ENCODE measurements at places on chromosomes 2 and 18.

GRCh38 chr2:84856787-84857186 lies 24.1 kb downstream of the TRABD2A start:
- no peak for DNase-seq

GRCh38 chr2:31324016-31324633 lies 90.2 kb downstream of the EHD3 start:
- no peak for DNase-seq

GRCh38 chr18:23718243-23718720 lies 29.0 kb downstream of the LAMA3 start:
- DNase-seq: no peak

GRCh38 chr2:102983786-102984185 lies 222.0 kb downstream of the TMEM182 start:
- no peak for DNase-seq

DNA sequence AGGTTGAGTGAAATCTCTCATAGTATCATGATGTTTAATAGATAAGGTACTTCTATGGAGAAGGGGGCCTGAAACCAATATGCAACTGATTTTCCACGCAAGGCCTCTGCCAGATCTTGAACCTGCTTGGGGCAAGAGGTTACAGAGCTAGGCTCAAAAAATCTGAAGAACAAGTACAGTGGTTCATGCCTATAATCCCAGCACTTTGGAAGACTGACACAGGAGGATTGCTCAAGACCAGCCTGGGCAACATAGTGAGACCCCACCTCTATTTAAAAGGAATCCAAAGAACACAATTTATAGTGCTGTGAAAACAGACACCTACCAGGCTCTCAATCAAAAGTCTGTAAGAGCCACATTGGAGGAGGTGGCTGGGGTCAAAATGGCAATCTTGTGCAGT lies 28.6 kb downstream of the HADHA start:
- DNase-seq: no peak

- DNase-seq: no peak
Observed at GRCh38 chr18:71405169-71405809, 1116.4 kb downstream of the SOCS6 start.

- DNase-seq: no peak
Observed at GRCh38 chr18:72652990-72653593, 109.0 kb upstream of the CBLN2 start.

GRCh38 chr2:75288760-75289159 lies 89.4 kb upstream of the TACR1 start:
- no peak for DNase-seq

- DNase-seq: no peak
Observed at GRCh38 chr2:170517538-170517937, 197.6 kb upstream of the SP5 start.

DNA sequence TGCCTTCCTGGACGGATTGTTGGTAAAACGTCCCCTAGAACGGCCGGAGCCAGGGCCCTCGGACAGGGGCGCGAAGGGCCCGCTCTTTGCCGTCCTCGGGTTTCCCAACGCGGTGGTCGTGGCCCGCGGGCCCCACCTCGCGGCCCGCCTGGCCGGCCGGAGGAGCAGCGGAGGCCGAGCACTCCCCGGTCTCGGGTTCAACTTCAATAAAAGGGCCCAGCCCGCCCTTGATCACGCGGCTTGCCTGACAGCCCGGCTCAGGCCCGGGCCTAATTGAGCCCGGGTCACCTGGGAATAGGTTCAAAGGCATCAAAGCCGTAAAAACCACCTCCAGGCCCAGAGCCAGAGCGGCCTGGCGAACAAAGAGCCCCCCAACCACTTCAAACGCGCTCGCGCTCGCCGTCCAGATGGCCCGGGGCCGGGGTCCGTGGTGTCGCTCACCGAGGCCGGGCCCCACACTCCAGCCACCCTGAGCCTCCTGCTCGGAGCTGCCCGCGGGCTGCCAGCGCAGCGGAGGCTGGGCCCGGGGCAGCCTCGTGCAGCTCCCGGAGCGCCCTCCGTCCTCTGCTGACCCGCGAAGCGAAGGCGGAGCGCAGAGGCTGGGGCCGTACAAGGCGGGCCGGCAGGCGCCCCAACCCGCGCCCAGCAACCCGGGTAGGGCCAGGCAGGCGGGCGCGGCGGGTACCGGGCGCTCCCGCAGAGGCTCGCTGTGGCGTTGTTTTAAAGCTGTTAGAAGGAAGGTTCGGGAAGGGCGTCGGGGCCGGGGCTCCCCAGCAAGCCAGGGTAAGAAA lies 1.1 kb upstream of the TWIST2 start:
- DNase-seq: no peak

- no peak for DNase-seq
Observed at GRCh38 chr2:174054926-174055325, 89.8 kb upstream of the SP3 start.

GRCh38 chr2:85163675-85164074 lies 30.5 kb downstream of the TCF7L1 start:
- no peak for DNase-seq

DNA sequence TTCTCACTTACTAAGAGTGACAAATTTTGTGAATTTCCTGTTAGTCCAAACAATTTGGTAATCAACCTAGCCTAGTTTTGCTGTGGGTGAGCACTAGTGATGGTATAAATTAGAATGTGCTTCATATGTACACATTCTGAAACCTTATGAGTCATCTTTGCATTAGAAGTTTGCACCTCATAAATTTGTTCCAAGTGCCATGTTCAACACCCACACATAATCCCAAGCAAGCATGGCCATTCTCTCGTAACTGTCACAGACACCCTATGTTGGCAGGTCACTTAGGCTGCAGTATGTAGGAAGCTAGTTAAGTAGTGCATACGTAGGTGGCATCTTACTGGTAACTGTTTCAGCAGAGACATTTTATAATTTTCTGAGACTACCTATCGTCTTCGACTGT lies 46.9 kb downstream of the NAB1 start:
- DNase-seq: no peak

GRCh38 chr18:47050468-47050867 lies 15.0 kb upstream of the ELOA2 start:
- peak; percentile 3 for DNase-seq

GRCh38 chr2:202460119-202460518 lies 84.0 kb downstream of the BMPR2 start:
- no peak for DNase-seq

DNA sequence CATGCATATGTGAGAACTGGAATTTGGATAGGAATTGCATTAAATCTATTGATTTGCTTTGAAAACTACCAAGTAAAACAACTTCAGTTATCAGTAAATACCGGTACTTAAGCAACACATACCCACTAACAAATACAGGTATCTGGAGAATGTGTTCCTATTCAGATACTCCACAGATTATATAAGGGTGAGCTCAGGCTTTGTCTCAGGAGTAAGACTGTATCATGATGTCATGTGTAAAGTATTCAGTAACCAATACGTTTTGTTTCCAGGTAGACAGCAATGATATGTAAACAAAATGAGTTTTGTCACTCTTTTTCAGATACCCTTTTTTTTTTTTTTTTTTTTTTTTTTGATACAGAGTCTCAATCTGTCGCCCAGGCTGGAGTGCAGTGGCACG lies 74.8 kb downstream of the DSC3 start:
- DNase-seq: no peak

DNA sequence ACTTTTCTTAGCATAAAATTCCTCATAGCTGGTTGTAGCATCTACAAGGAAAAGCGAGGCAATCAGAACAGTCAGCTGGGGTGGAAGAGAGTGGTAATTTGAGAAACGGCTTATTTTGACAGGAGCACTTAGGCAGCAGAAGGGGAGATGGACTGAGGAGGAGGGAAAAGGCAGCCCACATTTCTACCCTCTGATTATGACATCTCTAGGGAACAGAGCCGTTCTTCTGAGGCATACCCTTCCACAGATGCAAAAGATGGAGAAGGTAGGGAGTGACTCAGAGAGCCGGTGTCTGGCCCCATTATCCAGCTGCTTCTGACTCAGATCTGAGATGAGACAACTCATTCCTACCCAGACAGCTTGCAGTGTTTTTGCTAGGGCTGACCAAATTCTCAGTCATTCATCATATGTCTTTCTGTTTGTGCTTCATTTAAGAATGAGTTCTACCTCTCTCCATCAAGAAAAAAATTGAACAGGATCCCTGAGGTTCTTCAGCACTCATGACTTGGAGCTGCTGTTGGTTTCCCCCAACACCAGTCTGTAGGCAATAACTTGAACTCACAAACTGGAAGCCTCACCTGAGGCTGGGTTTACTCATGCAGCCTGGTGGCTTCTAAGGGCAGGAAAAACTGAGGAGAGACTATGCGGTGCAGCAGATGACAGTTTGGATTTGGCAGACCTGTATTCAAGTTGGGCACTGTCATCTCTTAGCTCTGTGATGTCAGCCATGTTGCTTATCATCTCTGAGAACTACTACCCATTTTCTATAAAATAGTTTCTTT lies 15.9 kb upstream of the SEC11C start:
- no peak for DNase-seq

GRCh38 chr18:62590799-62591590 lies 68.2 kb downstream of the ZCCHC2 start:
- no peak for DNase-seq

GRCh38 chr2:17272652-17273525 lies 245.4 kb downstream of the RAD51AP2 start:
- DNase-seq: no peak

DNA sequence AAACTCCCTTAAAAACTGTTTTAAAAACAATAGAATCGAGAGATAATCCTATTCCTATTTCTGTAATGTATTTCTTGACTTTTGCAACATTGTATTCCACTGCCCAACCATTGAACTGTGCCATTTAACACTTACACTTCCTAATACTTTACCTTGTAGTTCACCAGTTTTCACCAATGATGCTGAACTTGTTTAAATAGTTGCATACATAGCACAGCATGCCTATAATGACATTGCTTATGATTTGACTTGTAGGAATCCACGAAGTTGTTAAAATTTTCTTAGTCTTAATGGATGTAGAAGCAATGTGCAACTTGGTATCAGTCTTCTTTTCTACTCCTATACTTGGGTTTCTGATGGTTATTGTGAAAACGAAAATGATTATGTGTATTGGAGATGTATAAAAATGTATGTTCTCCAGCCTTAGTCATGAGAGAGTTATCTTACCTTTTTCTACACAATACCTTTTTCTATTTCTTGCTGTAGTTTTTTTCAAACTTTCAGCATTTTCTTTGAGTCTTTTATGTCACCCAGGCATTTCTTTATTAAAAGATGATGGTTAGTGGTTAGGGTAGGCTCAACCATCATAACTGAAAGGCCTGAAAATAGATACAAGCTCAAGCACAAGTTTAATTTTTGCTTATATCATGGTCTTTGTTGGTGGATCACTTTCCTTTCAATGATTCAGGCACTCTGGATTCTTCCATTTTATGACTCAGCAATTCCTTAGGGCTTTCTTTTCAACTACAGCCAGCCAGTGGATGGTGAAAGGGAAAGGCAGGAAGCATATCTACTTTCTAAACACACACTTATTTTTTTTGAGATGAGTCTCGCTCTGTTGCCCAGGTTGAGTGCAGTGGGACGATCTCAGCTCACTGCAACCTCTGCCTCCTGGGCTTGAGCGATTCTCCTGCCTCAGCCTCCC lies 9.4 kb downstream of the GPD2 start:
- DNase-seq: no peak

DNA sequence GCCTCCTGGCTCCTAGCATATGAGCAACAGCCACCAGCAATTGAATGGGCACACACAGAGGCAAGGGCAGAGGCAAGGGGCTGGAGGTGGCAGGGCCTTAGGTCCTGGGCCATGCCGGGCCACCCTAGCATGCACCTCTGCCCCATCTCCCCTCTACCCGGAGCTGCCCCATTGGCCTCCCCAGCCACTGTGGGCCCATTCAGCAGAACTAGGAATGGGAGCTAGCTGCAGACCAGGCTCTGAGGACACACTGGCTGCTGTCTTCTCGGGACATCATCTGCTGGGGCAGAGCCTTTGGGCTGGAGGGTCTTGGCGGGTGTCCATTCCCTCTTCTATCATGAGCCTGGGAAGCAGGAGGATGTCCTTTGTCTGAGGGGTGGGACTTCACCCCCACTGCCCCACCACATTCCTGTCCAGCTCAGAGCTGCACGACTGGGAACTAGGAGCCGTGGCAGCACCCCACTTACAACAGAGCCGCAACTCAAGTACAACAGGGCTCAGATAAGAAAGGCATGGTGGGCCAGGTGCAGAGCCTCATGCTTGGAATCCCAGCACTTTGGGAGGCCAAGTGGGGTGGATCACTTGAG lies 800 bp downstream of the VIL1 start:
- DNase-seq: no peak

DNA sequence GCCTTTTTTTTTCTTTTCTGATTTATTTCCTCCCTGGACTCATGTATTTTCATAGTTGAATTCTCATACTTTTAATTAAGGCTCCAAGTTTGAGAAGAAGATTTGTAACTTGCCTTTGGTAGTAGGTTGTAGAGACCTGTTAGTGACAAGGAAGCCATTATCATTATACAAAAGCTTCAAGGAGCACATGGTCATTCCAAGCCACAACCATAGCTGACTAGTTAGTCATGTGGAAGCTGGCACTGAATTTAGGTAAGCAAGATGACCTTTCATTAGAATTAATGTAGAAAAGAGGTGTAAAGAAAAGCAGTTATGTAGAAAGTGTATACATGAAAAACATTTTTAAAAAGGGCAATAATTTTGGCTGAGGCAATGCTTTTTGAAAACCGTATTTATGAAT lies 89.7 kb downstream of the LRP1B start:
- no peak for DNase-seq

- DNase-seq: no peak
Observed at GRCh38 chr2:163264341-163264740, 425.8 kb upstream of the KCNH7 start.

DNA sequence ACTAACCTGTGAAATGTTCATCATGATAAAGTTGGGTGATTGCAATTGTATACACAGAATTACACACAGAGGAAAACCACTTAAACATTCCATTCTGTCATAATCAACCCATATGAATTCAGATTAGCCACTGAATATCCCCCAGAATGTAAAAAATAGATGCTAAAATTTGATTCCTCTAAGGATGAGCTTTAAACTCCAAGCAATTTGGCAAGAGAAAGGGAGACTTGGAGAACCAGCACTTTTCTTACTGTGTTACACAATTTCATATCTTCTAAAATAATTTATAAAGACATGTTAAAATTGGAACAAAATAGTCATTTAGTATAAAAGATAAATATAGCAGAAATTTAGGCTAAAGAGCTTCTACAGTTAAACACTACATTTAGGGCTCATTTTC lies 146.3 kb upstream of the LMAN1 start:
- DNase-seq: no peak

- DNase-seq: no peak
Observed at GRCh38 chr2:216319771-216320170, 52.5 kb downstream of the MARCHF4 start.

GRCh38 chr2:197704434-197705120 lies 592 bp upstream of the MARS2 start:
- no peak for DNase-seq

GRCh38 chr2:12035956-12036639 lies 289.7 kb downstream of the LPIN1 start:
- DNase-seq: no peak

- DNase-seq: no peak
Observed at GRCh38 chr2:233350708-233351107, 3.6 kb upstream of the DGKD start.

GRCh38 chr2:172783165-172783898 lies 47.7 kb downstream of the RAPGEF4 start:
- no peak for DNase-seq

Data from urinary bladder (tissue), 4 donors.